NCI-H1048 (cell line): ENCODE measurements at places on chromosomes 7 and 10.

GRCh38 chr10:129123428-129123827 is 343.6 kb upstream of the MGMT start:
- DNase-seq = no peak

GRCh38 chr7:147498081-147498480 is 1092.5 kb upstream of the C7orf33 start:
- no peak for DNase-seq

DNA sequence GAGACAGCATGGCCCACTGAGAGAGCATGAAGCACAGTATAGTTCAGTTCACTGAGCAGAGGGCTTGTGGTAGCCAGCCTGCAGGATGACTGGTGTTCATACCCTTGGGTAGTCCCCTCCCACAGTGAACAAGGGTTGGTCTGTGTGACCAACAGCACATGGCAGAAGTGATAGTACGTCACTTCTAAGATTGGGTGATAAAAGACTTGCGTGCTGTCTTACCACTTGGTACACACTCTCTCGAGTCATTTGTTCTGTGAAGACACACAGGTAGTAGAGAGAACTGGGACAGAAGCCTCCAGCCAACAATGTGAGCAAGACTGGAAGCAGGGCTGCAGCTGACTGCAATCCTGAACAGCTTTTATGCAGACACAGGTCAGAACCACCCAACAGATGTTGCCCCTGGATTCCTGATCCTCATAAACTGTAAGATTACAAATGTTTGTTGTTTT is 14.6 kb downstream of the EPC1 start:
- no peak for DNase-seq

- no peak for DNase-seq
Observed at GRCh38 chr10:104255311-104255981, 754 bp downstream of the GSTO1 start.

DNA sequence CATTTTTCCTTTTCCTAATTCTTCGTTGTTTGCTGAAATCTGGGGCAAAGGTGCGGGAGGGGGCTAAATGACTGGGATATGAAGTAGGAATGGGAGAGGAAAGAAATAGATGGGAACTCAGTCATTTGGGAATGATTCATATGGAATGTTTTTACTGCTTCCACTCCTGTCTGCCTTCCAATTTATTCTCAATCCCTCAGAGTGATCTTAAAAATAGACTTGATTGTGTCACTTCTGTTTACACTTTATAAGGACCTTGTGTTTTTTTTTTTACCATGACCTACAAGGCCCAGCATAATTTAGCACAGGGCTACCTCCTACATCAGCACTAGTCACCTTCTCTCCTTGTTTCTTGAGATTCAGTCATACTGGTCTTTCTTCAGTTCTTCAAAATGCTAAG is 97.9 kb downstream of the PTEN start:
- DNase-seq = no peak

- no peak for DNase-seq
Observed at GRCh38 chr7:110677405-110677804, 413.5 kb upstream of the LRRN3 start.

DNA sequence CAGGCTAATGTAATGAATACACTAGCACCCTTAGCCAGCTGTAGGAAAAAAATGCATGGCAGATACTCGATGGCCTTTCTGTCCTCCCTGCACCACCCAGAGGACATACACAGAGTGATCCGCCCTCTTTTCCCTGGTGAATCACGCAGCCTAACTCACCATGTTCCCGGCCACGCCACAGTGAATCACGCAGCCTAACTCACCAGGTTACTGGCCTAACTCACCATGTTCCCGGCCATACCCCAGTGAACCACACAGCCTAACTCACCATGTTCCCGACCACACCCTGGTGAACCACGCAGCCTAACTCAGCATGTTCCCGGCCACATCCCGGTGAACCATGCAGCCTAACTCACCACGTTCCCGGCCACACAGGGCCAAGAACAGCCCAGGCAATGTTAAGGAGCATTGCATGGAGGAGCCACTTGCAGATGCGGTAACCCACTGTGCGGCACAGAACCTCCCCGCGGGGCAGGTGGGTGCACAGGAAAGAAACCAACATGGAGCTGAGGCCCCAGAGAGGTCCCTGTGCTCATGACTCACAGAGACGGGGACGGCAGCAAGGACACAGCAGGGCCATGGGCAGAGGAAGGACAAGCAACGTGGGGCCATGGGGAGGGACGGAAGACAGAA is 508.5 kb downstream of the DNAJB6 start:
- no peak for DNase-seq

GRCh38 chr10:101155896-101156295 is 24.8 kb downstream of the TLX1 start:
- DNase-seq = no peak

DNA sequence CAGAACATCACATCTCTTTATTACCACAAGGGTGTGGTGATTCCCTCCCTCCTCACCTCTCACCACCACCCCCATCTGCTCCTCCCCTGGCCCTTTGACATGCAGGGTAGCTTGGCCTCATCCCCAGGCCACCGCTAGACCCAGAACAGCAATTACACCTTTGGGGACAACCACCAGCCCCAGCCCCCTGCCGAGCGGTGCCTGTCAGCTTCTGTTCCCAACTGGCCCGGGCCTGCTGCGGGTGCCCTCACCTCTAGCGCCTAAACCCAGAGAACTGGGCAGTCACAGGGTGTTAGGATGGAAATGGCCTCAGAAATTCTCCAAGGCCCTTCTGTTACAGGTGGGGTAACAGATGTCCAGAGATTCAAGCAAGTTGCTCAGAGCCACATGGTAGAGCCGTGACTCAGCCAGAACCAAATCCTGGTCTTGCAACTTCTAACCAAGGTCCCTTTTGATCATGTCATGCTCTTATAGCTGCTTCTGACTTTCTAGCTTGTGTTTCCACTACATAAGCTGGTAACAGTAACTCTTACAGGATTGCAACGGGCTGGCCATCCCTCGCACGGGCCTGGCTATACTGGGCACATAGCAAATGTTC is 78.0 kb downstream of the PRKAG2 start:
- DNase-seq = no peak

GRCh38 chr7:11485636-11486035 is 346.4 kb downstream of the THSD7A start:
- no peak for DNase-seq

DNA sequence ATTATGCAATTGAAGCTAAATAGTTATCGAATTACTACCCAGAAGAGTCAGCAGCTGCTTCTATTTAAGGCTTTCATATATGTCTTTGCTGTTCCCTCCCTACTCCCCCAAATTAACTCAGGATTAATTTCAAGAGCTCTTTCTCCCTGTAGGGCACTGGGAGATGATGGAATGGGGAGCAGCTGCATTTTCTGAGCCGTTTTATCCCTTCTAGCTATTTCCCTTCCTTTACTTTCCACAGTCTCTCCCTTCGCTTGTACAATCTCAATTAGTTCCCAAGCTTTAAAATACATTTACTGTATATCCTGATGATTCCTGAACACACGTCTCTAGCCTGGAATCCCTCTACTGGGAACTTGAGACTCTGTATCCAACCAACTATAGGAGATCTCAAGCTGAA is 19.8 kb upstream of the TSPAN12 start:
- DNase-seq = no peak

DNA sequence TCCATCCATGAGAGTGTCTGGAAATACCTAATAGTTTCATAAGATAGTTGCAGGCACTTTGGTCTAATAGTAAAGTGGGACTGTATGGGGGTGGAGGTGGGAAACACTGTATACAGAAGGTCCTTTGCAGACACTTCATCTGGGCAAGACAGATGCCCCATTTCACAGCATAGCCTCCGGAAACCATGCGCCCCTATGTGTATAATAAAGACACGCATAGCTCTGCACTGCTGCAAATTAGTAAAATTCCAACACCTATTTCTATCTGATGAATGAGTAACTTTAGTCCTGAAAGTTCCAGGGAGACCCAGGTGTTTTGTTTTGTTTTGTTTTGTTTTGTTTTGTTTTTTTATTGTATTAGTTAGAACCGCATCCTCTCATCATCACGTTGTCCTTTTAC is 187.1 kb downstream of the CREB5 start:
- no peak for DNase-seq

GRCh38 chr7:99614495-99614894 is 2.3 kb upstream of the ZSCAN25 start:
- DNase-seq = no peak

DNA sequence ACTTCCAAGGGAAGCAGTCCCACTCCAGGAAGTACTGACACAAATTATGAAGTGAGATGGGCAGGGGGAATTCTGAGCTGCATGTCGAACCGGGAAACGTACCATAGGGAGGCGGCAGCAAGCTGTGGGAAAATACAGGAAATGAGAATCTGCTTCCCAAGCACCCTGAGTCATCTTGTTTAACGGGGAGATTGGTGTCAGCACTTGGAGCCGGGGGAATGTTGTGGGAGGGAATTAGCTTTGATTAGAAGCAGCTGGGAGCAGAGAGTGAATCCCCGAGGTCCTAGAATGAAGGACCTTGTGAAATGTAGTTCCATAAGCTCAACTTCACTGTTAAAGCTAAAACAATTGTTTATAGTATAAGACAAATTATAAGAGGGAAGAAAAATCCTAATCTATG is 141.4 kb upstream of the PRKCQ start:
- DNase-seq = no peak
